ENCODE measurements at places on chromosomes 3 and 15.
A peak's percentile ranks its signal among the peaks of the same experiment; 100 is the strongest.

GRCh38 chr3:49867400-49867799 lies 2.3 kb downstream of the CAMKV start:
- DNase-seq, result no peak

GRCh38 chr3:100067589-100067988 lies 46.7 kb downstream of the FILIP1L start:
- DNase-seq, result no peak

DNA sequence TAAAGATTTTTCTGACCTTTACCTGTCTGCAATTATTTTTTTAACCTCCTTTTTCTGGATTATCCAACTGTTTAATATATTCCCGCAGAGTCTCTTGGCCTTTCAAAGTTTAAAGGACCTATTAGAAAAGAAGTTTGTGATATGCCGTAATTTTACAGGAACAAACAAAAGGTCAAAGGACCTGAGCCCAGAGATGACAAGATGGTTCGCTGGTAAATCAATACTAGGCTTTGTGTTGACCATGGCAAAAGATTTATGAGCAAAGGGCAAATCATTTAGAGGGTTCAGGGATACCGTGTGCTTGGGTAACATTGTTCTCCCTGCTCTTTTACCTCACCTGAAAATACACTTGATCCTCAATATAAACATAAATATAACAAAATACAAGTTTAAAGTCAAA lies 923.5 kb downstream of the ROBO1 start:
- DNase-seq, result no peak

GRCh38 chr3:25751725-25752124 lies 31.5 kb downstream of the NGLY1 start:
- DNase-seq, result no peak

- no peak for DNase-seq
Observed at GRCh38 chr3:37444696-37445095, 270.3 kb upstream of the LRRFIP2 start.

GRCh38 chr3:141487521-141488252 lies 860 bp downstream of the RASA2 start:
- DNase-seq, result peak; percentile 61

- DNase-seq, result peak; percentile 6
Observed at GRCh38 chr15:45307230-45307924, 55.3 kb downstream of the SLC28A2 start.

DNA sequence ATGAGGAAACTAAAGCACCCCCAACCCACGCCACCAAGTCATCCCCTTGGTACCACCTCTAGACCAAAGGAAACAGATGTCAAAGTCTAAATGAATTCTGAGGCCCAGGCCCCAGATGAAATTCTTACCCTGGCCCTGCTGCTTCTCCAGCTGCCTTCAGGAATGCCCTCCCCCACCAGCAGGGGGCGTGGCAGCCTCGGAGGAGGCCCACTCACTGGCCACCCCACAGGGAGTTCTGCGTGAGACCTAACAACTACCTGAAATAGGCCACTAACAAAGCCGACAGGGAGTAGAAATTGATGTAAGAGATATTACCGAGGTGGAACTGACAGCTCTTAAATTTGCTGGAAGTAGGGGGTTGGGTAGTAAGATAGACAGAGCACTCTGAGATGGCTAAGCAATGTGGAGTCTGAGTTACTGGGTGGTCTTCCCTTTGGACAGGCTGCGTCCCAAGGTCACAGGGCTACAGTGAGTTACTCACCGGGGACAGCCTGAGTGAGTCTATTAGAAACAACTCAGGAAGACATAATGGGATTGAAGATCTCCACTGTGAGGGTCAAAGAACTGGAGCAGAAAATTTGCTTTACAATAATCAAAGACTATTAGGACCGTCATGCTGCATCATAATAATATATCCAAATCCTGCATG lies 240.7 kb downstream of the SHOX2 start:
- no peak for DNase-seq

- DNase-seq, result no peak
Observed at GRCh38 chr3:105255350-105255749, 111.4 kb upstream of the ALCAM start.

DNA sequence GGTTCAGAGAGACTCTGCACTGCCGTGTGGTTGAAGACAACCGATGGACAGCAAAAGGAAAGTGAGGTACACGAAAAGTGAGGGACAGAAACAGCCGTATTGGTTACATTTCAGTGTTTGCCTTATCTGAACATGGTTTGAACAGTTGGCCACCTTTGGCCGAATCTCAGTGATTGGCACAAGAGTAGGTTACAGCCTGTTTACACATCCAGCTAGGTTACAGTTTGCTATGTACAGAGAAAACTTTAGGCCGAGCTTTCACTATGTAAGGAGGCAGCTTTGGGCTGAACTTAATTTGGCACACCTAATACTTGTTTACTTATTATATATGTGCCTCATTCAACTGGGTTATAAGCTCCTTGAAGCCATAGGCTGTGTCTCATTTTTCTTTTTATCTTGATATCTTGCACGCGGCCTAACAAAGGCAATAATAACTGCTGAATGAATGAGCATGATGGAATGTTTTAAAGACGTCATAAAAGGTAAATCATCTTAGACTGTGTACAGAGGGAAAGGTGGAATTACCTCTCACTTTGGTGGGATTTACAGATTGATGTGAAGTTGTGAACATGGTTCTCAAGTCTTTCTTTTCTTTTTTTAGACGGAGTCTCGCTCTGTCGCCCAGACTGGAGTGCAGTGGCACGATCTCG lies 17.2 kb upstream of the GREM1 start:
- DNase-seq, result no peak

DNA sequence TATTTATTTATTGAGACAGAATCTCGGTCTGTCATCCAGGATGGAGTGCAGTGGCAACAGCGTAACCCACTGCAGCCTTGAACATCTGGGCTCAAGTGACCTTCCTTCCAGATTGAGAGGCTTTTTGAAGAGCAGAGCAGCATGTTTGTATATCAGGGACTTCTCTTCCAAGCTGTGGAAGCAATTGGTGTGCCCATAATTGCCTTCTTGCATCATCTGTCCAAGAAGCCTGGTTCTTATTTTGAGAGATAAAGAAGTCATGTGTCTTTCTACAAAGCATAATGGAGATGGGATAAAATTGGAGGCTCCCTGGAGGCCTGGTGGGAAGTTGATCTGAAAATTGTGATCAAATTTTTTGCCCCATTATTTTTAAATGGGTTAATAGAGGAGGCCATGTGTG lies 183.8 kb upstream of the MCTP2 start:
- no peak for DNase-seq

DNA sequence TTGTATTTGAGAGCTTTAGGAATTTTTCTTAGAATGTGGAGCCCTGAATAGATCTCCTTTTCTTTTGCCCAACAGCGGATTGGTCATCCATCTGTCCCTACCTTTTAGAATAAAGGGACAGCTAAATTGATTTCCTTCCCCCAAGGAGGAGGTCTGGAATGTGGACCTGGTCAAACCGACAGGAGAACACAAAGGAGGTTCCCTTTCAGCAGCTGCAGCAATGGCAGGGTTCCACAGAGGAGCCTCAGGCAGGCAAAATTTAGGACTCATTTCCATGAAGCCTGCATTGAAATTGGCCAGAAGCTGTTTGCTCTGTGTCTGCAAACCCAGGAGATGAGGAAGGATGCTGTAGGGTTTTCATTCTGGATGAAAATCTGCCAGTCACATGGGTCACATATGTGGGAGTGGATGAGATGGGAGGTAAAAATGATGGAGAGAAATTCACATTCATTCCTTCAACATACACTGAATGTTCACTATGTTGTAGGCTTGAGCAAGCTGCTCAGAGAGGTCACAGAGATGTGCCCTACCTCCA lies 77.3 kb downstream of the LRTM1 start:
- no peak for DNase-seq

GRCh38 chr3:96900031-96900430 lies 85.6 kb downstream of the EPHA6 start:
- DNase-seq, result no peak

DNA sequence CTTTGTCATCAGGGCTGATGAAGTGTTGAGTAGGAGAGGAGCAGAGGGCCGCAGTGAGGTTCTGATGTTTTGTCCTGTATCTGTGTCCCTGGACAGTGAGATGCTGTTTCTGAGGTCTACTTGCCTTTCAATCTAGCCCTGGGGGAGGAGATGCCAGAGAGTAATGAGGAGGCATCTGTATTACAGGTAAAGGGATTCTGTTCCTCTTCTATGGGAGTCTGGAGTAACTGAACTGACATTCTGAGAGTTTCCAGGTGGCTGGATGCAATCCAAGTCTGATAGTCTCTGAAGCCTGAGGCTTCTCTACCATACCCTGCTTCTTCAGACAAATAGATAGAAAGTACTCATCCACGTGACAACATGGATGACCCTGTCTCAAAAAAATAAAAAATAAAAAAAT lies 60.9 kb downstream of the IL12A start:
- no peak for DNase-seq

- DNase-seq, result no peak
Observed at GRCh38 chr3:160435095-160435494, 14.5 kb downstream of the TRIM59 start.
